ENCODE measurements at places on chromosomes 13 and 19. TPM values are rescaled to one million over a fixed set of nuclear protein-coding genes. Genes with fewer than 3 reads are reported as not detected.

DNA sequence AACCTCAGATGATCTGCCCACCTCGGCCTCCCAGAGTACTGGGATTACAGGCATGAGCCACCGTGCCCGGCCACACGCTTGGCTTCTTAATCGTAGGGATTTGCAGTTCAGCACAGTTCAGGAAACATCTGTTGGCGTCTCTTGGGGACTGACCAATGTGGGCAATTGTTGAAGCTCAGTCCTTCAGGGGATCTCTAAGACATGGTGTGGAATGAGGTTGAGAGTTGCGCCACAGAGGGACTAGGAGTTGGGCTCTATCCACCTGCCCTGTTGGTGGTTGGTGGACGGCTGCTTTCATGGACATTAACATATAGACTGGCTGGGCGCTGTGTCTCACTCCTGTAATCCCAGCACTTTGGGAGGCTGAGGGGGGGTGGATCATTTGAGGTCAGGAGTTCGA lies 37.3 kb upstream of the SIN3B start:
- no peaks in the 10 kb centered on the region for H3K4me1 ChIP-seq
- no peak for DNase-seq
- H3K4me3 ChIP-seq = no peak overlapping the region
- no peak overlapping the region for H3K27ac ChIP-seq
- H3K36me3 ChIP-seq = no peaks in the 10 kb centered on the region
- H3K27me3 ChIP-seq = no peaks in the 10 kb centered on the region

DNA sequence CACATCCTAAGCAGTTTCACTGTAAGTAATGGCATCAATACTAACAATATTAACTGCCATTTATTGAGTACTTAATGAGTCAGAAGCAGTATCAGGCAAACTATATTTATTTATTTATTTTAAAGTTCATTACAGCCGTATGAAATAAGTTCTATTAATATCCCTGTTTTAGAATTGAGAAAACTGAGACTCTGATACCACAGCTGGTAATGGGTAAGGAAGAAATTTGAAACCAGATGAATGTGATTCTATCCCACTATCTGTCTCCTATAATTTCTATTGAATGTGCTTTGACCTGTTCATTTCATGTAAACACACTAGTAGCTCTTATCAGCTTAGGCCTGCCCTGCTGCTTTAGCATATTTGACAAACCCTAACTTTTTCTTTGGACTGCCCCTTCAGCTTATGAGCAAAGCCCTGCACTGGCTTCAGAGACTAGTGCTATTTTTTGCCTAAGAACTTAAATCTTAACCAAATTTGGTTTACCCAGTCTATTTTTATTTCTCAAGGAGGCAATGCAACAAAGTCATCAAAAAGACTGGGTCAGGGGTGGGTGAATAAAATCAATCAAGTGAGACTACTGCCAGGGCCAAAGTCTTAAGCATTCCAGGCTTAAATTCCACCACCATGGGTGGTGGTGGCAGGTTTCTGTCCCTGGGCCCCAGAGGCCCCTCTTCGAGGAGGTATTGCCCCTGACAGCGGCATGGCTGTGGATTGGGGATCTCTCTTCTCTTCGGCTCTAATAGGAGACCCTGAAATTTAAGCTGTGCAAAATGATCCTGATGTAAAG lies 143.4 kb downstream of the DLEU7 start:
- DNase-seq = no peak
- H3K27ac ChIP-seq = no peak overlapping the region
- no peak overlapping the region for H3K4me3 ChIP-seq
- H3K4me1 ChIP-seq = no peaks in the 10 kb centered on the region

DNA sequence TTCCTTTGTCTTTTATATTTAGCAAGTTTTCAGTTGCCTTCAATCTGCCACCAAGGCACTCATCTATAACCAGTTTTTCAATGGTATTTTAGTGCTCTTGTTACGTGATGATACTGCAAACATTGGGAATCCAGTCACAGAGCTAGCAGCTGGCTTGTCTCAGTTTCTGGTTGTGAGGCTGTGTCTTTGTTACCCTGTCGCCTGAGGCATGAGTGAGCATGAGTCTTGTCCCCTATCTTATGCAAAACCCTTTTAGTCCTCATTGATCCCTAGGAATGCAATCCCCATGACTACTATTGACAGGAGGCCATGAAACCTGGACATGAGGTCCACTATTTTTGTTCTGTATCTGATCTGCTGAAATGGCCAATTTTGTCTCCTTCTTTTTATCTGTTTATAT lies 391.0 kb downstream of the LMO7 start:
- DNase-seq = no peak
- H3K4me3 ChIP-seq = no peak overlapping the region
- H3K27ac ChIP-seq = no peak overlapping the region
- no peaks in the 10 kb centered on the region for H3K27me3 ChIP-seq

GRCh38 chr13:93254775-93255174 lies 28.2 kb downstream of the GPC6 start:
- no peak for DNase-seq
- peaks cover 3% of the 10 kb centered on the region for H3K4me1 ChIP-seq
- no peak overlapping the region for H3K4me3 ChIP-seq
- H3K27ac ChIP-seq = no peak overlapping the region
- H3K36me3 ChIP-seq = no peaks in the 10 kb centered on the region
- no peaks in the 10 kb centered on the region for H3K27me3 ChIP-seq

DNA sequence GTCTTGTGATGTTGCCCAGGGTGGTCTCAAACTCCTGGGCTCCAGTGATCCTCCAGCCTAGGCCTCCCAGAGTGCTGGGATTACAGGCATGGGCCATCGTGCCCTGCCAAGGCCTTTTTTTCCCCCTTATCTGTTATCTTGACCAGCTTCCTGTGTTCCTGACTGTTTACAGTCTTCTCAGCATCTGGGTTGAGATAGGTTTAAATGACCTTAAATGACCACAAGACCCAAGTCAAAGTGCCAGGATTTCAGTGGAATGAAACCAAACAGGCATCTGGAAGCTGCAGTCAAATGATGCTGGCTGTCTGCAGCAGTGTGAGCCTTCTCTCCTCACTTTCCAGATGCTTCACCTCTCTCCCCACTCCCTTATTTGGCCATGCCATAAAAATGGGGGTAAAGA lies 114.2 kb upstream of the CLDN10 start:
- H3K4me1 ChIP-seq = no peaks in the 10 kb centered on the region
- no peak overlapping the region for H3K4me3 ChIP-seq
- peaks cover 6% of the 10 kb centered on the region for H3K27me3 ChIP-seq

RXFP2 gene
- not detected for total RNA-seq

MYO1F gene
- 0.18 TPM for total RNA-seq

CEACAM8 gene
- total RNA-seq = not detected

VAV1 gene
- total RNA-seq = not detected

MBD3L2 gene
- not detected for total RNA-seq

MUC16 gene
- not detected for total RNA-seq

PRR22 gene
- 0.28 TPM for total RNA-seq

CD33 gene
- total RNA-seq = not detected

IGSF23 gene
- not detected for total RNA-seq

AP1M2 gene
- total RNA-seq = not detected

All from IMR-90 (cell line).